Fibroblast of skin of left quadriceps (primary cell): ENCODE measurements at places on chromosomes 4 and X.

GRCh38 chr4:67550451-67550850 is 5.1 kb upstream of the CENPC start:
- no peak for DNase-seq

DNA sequence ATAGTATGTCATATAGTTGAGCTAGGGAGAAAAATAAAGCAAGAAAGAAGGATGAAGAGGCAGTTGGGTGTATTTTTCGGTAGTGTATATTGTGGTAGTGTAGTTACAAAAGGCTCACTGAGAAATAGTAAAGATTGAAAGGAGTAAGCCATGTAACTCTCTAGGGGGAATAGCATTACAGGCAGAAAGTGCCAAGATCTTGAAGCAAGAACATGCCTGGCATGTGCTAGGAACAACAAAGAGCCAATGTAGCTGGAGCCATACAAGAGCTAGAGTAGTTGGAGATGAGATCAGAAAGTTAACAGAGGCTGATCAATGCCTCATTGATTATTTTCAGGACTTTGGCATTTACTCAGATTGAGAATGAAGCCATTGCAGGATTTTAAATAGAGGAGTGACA is 3.0 kb downstream of the ABCE1 start:
- DNase-seq: no peak

DNA sequence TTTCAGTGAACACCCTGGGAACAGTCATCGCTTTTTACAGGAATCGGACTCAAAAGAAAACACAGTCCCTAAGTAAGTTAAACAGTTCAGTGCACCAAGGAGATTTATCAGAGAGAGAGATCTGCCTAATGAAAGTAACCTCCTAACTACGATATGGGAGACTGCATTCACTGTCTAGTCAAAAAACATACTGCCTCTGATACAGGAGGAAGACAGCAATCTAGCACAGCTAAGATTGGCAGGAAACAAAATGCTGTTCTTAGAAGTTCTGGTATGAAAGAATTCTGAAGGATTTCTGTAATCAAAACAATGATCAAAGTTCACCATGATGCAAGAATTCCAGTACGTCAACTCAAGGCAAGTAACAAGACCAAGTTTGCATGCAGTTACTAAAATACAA is 92.8 kb downstream of the MAML3 start:
- no peak for DNase-seq

GRCh38 chr4:96186593-96186992 is 346.7 kb downstream of the PDHA2 start:
- DNase-seq: no peak

DNA sequence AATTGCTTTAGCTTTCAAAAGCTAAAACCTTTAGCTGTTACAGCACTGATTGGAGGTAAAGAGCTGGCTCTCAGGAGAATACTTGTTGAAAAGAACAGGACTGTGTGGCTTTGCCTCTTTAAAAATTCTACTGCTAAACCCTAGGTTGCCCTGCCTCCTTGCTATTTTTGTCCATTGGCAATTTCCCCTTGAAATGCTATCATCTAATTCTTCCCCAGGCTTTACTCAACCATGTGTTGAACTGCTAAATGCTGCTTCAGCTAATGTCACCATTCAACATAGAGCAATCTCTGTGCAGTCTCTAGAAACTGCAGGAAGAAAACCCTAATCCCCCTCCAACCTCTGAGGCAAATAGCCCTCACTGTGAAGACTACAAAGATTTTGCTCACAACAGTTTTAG is 203.7 kb upstream of the ARX start:
- DNase-seq: no peak

DNA sequence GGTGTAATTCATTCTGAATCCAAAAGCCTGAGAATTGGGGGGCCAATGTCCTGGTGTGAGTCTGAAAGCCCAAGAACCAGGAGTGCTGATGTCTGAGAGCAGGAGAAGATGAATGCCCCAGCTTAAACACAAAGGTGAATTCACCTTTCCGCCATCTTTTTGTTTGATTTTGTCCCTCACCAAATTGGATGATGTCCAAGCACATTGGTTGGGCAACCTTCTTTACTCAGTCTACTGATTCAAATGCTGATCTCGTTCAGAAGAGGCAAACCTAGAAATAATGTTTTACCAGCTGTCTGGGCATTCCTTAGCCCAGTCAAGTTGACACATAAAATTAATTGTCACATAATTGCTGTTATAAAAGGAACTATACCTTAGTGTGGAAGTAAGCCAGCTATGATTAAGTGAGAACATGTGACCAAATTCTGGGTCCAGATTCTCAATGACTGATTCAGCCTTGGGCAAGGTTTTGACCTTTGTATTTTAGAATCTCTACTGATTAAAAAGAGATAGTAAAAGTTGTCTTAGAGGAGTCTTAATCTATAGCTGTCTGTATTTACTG is 34.5 kb upstream of the SLC4A4 start:
- DNase-seq: no peak

GRCh38 chr4:73221734-73222133 is 36.9 kb downstream of the ANKRD17 start:
- no peak for DNase-seq

DNA sequence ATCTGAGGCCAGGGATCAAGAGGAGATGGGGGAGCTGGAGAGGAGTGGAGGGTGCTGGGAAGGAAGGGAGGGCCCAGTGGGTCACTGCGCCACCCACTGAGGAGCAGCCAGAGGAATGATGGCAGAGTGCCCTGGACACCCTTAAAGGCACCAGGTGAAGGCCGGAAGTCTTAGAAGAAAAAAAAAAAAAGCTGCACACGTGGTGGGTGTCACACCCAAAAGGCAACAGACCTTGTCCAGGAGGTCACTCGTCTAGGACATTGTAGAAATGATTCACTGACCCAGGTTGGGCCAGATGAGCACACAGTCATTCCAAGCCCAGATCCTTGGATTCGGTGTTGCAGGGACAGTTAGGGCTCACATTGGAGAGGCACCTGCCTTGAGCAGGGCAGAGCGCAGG is 93.5 kb upstream of the TRIM2 start:
- DNase-seq: no peak
